ENCODE measurements at places on chromosomes 11 and 22. TPM values are rescaled to one million over a fixed set of nuclear protein-coding genes. Genes with fewer than 3 reads are reported as not detected.
A peak's percentile ranks its signal among the peaks of the same experiment; 100 is the strongest.

- H3K36me3 ChIP-seq, result peaks cover 2% of the 10 kb centered on the region
- no peak overlapping the region for H3K27ac ChIP-seq
- peaks cover 41% of the 10 kb centered on the region for H3K27me3 ChIP-seq
- H3K4me1 ChIP-seq, result peaks cover 14% of the 10 kb centered on the region
- DNase-seq, result no peak
These were observed 85.2 kb upstream of the VPREB1 start for GRCh38 chr22:22159384-22159783.

GRCh38 chr11:96132437-96132836 is 208.5 kb upstream of the MTMR2 start:
- no peaks in the 10 kb centered on the region for H3K27me3 ChIP-seq
- H3K4me1 ChIP-seq, result peaks cover 26% of the 10 kb centered on the region
- no peak overlapping the region for H3K4me3 ChIP-seq
- peaks cover 2% of the 10 kb centered on the region for H3K36me3 ChIP-seq

GRCh38 chr11:116177521-116178210 is 595.1 kb downstream of the BUD13 start:
- peaks cover 2% of the 10 kb centered on the region for H3K4me1 ChIP-seq
- H3K36me3 ChIP-seq, result no peaks in the 10 kb centered on the region
- peaks cover 36% of the 10 kb centered on the region for H3K27me3 ChIP-seq
- H3K4me3 ChIP-seq, result no peak overlapping the region

DNA sequence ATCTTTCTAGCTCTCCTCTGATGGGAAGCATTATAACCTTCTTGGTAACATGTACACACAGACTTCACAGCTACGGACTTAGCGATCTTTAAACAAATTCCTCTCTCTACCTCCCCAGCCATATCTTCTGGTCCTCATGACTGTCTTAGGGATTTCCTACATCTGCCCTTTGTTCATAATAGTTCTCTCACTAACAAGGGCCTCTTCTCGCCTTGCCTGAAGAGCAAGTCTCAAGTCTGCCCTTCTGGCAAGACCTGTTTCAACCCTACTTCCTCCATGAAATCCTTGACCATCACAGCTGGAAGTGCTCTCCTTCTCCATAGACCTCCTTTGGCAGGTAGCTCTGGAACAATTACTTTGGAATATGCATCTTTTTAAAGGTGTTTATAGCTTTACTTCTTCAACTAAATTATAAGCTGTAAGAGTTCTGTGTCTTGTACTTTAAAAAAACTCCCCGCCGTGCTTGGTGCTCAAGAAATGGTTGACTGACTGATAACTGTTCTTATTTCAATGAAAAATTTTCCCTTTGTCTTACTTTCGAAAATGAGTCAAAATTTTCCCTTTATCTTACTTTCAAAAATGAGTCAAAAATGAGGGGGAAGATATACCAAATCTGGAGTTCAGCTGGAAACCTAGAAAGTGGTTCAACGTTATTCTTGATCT is 34.7 kb downstream of the SNX19 start:
- H3K27ac ChIP-seq, result peak overlapping the region; percentile 19
- H3K27me3 ChIP-seq, result no peaks in the 10 kb centered on the region
- DNase-seq, result no peak
- no peak overlapping the region for H3K4me3 ChIP-seq

DNA sequence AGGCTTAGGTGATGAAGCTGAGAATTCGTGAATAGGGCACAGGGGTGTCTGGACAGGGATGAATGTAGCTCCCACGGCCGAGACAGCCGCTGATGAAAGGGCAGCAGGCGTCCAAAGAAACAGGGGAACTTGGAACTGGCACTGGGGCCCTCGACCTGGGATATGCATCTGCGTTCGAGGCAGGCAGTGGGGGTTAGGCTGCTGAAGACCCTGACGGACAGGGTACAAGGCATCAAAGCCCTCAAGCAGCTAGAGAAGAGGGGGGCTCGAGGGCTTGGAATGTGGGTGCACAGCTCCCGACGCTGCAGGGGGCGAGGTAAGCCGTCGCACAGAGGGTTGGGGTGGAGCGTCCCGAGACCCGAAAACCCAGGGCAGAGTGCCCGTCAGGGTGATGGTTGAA is 6.9 kb upstream of the SYT8 start:
- H3K4me1 ChIP-seq, result peaks cover 9% of the 10 kb centered on the region
- DNase-seq, result no peak
- no peak overlapping the region for H3K4me3 ChIP-seq
- no peaks in the 10 kb centered on the region for H3K36me3 ChIP-seq
- no peak overlapping the region for H3K27ac ChIP-seq
- H3K27me3 ChIP-seq, result peaks cover 40% of the 10 kb centered on the region

GRCh38 chr11:119415966-119416365 is 7.0 kb downstream of the THY1 start:
- H3K36me3 ChIP-seq, result peaks cover 3% of the 10 kb centered on the region
- H3K27ac ChIP-seq, result no peak overlapping the region
- H3K4me1 ChIP-seq, result peaks cover 4% of the 10 kb centered on the region

- H3K4me3 ChIP-seq, result peak overlapping the region; percentile 39
- H3K27ac ChIP-seq, result no peak overlapping the region
- H3K36me3 ChIP-seq, result peaks cover 5% of the 10 kb centered on the region
- H3K27me3 ChIP-seq, result peaks cover 40% of the 10 kb centered on the region
- H3K4me1 ChIP-seq, result peaks cover 17% of the 10 kb centered on the region
- DNase-seq, result no peak
These were observed 66.9 kb downstream of the NFAM1 start for GRCh38 chr22:42365111-42365865.

- DNase-seq, result no peak
- H3K27me3 ChIP-seq, result peaks cover 55% of the 10 kb centered on the region
- H3K27ac ChIP-seq, result no peak overlapping the region
- no peak overlapping the region for H3K4me3 ChIP-seq
- H3K4me1 ChIP-seq, result no peaks in the 10 kb centered on the region
These were observed 530.6 kb upstream of the B3GAT1 start for GRCh38 chr11:134942681-134943080.

DNA sequence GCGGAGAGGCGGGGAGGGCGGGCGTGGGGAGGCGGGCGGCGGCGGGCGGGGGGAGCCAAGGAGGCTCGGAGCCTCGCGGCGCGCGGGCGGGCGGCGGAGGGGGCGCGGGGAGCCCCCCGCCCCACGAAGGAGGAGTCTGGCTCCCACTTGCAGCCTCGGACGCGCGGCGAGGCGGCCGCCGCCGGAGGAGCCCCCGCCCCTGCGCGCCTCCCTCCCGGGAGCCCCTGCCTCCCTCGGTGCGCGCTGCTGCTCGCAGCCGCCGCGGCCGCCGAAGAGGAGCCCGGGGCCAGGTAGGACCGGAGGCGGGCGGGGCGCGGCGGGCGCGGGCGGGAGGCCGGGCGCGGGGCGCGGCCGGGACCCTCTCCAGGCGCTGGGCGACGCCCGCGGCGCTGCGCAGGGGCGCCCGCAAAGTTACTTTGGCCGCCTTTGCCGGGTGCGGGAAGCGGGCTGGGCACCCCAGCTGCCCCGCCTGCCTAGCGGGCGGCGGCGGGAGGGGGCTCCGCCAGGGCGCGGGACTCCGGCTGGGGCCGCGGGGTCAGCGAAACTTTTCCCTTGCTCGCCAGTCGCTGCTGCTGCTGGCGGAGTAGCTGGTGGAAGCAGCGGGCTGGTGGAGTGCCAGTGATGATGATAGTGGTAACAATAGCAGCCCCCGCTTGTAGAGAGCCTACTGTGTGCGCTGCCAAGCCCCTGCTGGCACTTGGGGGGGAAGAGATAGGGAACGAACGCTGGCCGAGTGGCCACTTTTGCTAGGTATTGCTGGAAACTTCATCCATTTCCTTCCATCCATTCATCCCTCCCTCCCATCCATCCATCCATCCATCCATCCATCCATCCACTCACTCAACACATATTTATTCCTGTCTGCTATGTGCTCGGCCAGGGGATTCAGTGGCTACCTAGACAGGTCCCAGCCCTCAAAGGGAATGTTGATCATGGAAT is at the start of gene MPPED1:
TSS of gene MPPED1 (plus strand) at position 146 of the 939 bp plus-strand sequence. CDS start 12,972 bp downstream, outside the sequence.
- DNase-seq, result no peak
- peaks cover 2% of the 10 kb centered on the region for H3K36me3 ChIP-seq

GRCh38 chr11:95994329-95994728 is 70.4 kb upstream of the MTMR2 start:
- peak overlapping the region; percentile 27 for H3K27ac ChIP-seq
- DNase-seq, result no peak
- H3K27me3 ChIP-seq, result no peaks in the 10 kb centered on the region

- peaks cover 22% of the 10 kb centered on the region for H3K4me1 ChIP-seq
- peaks cover 19% of the 10 kb centered on the region for H3K36me3 ChIP-seq
- DNase-seq, result no peak
- H3K4me3 ChIP-seq, result no peak overlapping the region
- H3K27me3 ChIP-seq, result no peaks in the 10 kb centered on the region
These were observed 17.8 kb downstream of the CHORDC1 start for GRCh38 chr11:90204832-90205646.

- DNase-seq, result no peak
- no peak overlapping the region for H3K27ac ChIP-seq
- no peaks in the 10 kb centered on the region for H3K27me3 ChIP-seq
- H3K36me3 ChIP-seq, result no peaks in the 10 kb centered on the region
- H3K4me1 ChIP-seq, result no peaks in the 10 kb centered on the region
These were observed 627.8 kb downstream of the TBC1D22A start for GRCh38 chr22:47390026-47390970.

DNA sequence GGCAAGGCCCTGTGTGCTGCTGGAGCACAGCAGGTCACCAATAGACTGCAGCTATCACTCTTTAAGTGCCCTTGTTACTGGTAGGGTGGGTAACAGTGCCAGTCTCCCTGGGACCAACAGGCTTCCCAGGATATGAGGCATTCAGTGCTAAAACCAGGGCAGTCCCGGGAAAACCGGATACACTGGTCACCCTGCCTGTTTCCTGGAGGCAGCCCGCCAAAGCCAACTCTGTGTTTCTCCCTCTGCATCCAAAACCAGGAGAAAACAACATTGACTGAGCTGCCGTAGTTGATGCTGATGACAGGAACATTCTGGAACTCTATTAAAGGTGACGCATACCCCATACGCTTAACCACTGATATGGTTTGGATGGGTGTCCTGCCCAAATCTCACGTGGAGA is 149.1 kb downstream of the SHANK2 start:
- peaks cover 2% of the 10 kb centered on the region for H3K36me3 ChIP-seq
- no peaks in the 10 kb centered on the region for H3K4me1 ChIP-seq
- no peak for DNase-seq
- peaks cover 37% of the 10 kb centered on the region for H3K27me3 ChIP-seq

DNA sequence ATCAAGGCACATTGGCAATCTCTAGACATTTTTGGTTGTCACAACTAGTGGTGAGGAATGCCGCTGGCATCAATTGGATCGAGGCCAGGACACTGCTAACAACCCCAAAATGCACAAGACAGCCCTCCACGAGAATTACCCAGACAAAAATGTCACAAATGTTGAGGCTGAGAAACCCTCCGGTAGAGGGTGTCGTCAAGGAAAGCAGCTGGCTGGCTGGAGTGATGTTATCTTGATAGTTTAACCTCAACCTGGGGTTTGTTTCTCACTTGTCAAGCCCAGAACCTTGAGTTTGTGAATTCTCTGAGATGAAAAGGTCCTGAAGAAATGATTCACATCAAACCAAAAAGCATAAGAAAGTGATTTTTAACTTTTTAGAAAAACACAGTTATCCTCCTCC is 21.1 kb upstream of the TMPRSS13 start:
- DNase-seq, result peak; percentile 47
- H3K4me3 ChIP-seq, result peak overlapping the region; percentile 90
- H3K27ac ChIP-seq, result peak overlapping the region; percentile 97
- peaks cover 57% of the 10 kb centered on the region for H3K4me1 ChIP-seq

DNA sequence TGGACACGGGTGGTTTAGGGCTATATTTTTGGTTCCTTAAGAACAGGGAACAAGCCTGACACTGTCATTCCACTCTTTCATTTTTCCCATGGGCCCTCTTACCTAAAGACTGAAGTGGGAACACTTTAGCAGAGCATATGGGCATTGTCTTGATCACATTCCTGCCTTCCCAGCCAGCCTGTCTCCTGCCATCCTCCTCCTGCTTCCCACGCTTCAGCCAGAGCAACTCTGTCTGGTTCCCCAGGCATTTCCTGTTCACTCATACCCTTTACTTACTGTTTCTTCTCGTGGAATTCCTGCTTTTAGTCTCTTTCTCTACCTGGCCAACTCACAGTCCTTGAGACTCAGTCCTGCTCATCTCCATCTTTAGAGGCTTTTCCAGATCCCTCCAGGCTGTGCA is 22.8 kb downstream of the MRPL16 start:
- H3K27me3 ChIP-seq, result no peaks in the 10 kb centered on the region
- H3K4me1 ChIP-seq, result peaks cover 16% of the 10 kb centered on the region
- peaks cover 18% of the 10 kb centered on the region for H3K36me3 ChIP-seq
- H3K4me3 ChIP-seq, result no peak overlapping the region

Gene FGF3
- not detected for total RNA-seq

Gene CDHR5
- total RNA-seq, result not detected

Gene KCNE3
- 1.6 TPM for total RNA-seq

Gene LIN7C
- 20.4 TPM for total RNA-seq

Gene POU2AF3
- total RNA-seq, result not detected

Gene ATXN10
- 55.7 TPM for total RNA-seq

Gene SLC25A18
- not detected for total RNA-seq

Gene GRM5
- total RNA-seq, result not detected

All from T-helper 17 cell (primary cell).